ENCODE measurements at places on chromosomes 2 and 18.

DNA sequence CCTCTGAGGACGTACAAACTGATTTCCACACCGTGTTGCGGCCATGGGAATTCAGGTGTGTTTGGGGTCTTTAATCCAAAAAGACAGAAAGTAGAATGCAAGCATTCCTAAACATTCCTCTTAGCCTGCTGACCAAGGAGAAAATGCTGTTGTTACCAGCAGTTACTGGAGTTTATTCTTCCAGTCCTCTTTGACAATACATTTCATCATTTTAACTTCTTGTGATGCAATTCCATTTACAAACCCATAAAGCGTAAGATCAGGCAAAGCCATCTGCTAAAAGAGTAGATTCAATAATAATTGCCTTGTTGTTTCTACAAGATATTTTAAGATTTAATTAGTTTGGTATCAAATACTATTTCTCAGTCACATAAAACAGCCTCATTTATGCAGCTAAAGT is 32.7 kb downstream of the SPIRE1 start:
- no peak for DNase-seq

GRCh38 chr2:39587641-39588040 is 78.1 kb upstream of the TMEM178A start:
- no peak for DNase-seq

DNA sequence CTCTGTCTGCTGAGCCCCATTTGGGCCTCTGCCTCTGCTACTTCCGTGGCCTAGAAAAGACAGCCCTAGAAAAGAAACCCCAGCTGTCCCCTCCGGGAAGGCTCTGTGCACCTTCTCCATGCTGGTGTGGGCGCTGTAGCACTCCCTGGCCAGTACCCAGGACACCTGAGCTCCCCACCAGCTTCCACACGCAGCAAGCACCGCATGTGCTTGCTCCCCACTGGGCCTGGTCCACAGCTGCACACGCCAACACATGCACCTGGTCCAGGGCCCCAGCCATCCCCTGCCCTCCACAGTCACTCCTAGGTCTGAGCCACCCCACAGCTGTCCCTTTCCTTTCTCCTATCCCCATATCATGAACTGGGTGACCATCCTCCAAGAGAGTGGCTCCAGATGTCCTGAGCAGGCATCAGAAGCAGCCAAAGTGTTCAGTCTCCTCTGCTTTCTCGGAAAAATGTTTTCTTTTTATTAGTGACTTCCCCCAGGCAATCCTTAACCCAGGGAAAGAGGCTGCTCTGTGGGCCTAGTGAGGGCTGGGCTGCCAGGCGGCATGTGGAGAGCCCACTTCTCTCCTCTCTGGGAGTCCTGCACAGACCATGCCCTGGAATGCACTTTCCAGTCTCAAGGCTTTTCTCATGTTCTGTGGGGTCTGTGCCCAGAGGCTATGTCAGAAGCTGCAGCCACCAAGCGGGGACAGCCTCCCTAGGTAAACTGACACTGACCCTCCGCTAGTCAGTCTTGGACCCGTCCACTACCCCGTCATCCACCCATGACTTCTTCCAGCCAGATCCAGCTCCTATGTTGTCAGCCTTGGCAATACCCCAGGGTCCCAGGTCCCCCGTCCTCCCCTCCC is 133.7 kb downstream of the KLHL29 start:
- no peak for DNase-seq

GRCh38 chr2:194591192-194591591 is 1065.8 kb upstream of the SLC39A10 start:
- no peak for DNase-seq

- DNase-seq: no peak
Measured at GRCh38 chr2:159375241-159375640, 88.7 kb upstream of the WDSUB1 start.

DNA sequence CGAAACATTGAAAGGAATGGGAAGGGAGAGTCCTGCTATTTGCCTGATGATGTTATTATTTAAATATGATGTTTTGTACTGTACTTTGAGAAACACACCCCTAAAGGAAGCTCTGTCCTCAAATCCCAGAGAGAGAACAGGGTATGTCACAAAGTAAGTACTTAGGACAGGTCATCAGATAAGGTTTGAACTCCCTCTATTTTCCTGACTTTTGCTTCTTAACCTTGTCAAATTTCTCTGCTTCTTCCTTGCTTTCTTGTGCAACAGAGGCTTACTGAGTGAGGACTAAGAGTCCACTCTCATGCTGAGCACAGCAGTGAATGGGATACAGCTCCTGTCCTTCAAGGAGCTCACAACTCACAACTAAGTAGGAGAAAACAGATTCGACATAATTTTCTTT is 3.7 kb downstream of the DGUOK start:
- no peak for DNase-seq

- DNase-seq: no peak
Measured at GRCh38 chr2:67445652-67446268, 48.6 kb downstream of the ETAA1 start.

GRCh38 chr2:207474863-207475485 is 54.8 kb upstream of the CREB1 start:
- DNase-seq: no peak

- DNase-seq: no peak
Measured at GRCh38 chr2:33321236-33321771, 155.1 kb upstream of the RASGRP3 start.

GRCh38 chr18:76495435-76496193 is 572 bp upstream of the ZNF516 start:
- no peak for DNase-seq

DNA sequence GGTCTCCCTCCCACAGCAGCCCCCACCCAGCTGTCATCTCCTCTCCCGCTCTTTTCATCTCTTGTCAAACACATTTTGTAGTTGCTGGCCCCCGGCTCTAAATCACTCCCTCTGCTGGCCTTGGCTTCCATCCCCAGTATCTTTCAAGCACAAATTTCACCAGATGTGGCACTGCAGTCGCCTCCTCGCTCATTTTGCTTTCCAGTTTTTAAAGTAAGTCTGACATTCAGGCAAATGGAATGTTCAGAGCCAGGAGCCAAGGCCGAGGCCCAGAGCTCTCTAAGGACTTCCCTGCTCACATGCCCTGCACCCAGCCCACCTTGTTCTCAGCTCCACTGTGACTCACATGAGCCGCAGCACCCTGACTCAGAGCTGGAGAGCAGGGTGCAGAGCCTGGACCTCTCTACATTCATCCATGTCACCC is 158.4 kb downstream of the GALNT14 start:
- DNase-seq: no peak

DNA sequence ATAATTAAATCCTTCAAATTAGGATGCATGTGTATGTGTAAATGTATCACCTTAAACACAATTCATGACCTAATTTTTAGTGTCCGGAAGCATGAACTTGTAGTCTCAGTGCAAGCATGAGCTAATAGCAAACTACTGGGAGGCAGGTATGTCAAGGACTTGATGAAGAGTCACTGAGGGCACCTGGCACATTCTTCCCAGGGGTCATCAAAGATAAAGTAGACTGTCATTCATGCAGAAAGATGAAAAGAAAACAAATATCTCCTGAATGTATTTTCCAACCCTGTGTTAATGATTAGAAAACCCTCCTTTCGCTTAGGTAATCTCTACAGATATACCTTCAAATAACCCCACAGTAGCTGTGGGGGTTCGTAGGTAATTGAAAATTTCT is 234.9 kb downstream of the SOCS6 start:
- no peak for DNase-seq

GRCh38 chr2:237326266-237327171 is 87.4 kb downstream of the COL6A3 start:
- no peak for DNase-seq

DNA sequence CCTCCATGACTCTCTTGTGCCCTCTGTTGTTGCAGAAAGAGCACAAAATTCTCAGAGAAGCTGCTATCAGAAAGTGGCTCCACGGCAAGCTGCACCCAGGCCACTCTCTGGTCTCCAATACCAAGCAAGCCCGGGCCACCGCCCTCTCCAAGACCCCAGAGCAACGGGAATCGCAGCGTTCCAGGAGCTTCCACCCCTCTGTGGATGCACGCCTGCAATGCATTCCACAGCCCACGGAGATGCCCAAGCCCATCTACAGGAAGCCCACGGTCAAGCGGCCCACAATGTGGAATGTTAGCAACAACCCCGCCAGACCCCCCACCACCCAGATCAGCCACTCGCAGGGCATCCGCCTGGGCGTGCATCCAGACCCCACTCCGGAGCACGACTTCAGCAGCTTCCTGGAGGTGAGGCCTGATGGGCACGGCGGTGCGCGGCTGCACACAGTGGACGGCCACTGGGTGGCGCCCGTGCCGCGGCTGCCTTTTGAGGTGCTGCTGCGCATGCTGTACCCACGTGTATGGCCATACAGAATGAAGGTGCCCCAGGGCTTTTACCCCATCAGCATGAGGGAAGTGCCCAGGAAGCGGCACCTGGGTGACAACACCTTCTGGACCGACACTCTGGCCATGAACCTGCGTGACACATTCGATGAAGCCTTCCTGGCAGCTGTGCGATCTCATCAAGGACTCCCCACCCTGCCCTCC is 6.3 kb downstream of the ANKRD53 start:
- DNase-seq: no peak

DNA sequence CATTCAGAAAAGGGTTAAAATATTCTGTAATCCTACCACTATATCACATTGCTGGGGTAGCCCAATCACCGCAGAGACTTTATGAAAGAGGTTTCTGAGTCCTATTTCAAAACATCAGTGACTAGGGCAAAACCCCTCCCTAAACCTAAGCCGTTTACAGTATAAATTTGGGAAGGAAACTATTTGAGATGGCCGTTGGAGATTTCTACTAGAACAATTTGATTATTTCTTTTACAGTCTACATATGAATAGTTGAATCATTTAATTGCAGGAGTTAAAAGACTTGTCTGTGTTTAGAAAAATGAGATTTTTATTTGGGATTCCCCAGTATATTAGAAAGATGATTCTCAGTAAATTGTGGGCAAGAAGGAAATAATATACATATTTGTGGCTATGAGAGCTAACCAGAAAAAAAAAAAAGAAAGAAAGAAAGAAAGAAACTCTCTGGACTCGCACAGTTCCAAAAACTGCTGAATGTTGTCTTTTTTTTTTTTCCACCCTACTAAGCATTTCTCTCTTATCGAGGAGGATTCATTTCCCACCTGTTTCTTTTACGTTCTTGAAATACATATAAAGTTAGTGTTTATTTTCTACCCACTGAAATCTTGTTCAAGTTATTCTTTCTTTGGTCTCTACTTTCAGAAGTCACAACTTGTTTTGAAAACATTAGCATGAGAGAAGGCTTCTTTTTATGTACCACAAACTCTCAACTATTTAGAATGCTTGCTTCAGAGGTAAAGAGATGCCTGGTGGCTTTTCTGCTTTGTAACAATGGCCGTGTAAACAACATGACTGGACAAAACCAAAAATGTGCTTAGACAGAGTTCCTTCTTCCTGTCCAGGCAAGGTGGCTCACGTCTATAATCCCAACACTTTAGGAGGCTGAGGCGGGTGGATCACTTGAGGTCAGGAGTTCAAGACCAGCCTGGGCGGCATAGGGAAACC is 65.9 kb downstream of the BCL2 start:
- no peak for DNase-seq

GRCh38 chr2:239594019-239594771 is 193.4 kb upstream of the HDAC4 start:
- no peak for DNase-seq

DNA sequence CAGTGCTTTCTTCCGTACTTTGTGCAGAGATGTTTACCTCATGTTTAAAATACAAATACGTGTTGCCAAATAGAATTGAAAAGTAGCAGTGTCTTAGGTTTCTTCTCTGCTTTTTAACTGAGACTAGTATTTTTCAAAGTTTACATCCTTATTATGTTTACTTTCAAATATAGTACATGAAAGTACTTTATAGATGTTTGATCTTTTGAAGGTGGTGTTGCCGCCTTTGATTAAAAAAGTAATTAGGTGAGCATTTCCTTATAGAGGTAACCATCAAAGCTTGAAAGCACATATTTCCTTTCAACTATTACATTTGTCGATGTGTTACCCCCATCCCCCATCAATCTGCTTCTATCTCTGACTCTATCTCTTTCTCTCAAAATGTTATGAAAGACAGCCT is 87.0 kb downstream of the CERS6 start:
- no peak for DNase-seq

- DNase-seq: no peak
Measured at GRCh38 chr18:12254136-12254819, at the start of gene CIDEA. CIDEA (plus strand) TSS chr18:12254361; CDS start chr18:12254384, 23 bp downstream.

GRCh38 chr2:65425276-65425675 is 7.1 kb downstream of the SPRED2 start:
- DNase-seq: no peak

GRCh38 chr18:65988972-65989371 is 238.2 kb downstream of the CDH7 start:
- DNase-seq: no peak

DNA sequence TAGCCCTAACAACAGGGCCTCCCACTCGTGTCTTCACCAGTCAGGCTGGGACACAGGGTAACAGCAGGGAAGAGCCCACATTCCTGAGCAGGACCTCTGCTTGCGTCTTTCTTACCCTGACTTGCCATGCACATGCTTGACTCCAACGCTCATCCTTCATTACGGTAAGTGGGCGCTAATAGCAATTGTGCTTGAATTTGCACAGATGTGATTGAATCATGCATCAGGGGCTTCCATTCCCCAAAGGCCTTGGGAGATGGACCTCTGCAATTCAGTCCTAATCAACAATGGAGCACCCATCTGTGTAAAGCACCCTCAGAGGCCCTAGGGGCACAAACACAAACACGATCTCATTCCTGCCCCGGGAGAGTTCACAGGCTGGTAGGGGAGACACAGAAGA is 13.5 kb downstream of the TEX51 start:
- no peak for DNase-seq

DNA sequence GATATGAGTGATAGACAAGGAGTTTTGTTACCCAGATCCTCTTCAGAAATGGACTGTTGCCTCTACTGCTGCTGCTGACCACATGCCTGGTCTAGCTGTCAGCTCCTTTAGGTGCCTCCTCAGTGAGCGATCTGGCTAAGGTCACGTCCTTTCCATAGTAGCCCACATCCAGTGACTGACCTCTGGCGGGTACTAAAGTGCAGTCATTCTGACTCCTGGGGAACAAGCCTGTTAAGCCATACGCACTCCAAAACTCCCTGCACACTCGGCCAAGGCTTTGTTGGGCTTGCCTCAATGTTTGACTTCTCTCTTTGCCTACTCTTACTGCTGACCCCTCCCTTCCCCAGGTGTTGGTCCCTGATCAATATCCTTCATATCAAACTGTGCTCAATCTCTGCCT is 685.2 kb downstream of the IRS1 start:
- DNase-seq: no peak

DNA sequence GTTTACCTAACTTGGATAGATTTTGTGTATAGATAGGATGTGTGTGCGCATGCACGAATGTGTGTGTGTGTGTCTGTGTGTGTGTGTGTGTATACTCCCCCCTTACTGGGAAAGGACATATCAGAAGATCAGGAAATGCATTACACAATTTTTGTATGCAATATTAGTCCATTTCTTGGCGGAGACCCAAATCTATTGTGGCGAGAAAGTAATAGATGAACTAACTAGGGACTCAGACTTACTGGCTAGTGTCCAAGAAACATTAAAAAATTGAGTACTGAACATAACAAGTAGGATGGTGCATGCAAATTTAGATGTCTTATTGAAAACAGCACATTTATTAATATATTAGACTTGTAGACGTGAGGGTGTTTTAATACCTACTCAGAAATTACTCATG is 1036.5 kb upstream of the FANCL start:
- no peak for DNase-seq

Measured in amygdala (tissue), 56 donors.